SHP77 (cell line): ENCODE measurements at places on chromosomes 3 and 15.

- DNase-seq = no peak
These were observed 575.1 kb downstream of the FOXP1 start for GRCh38 chr3:71008350-71008935.

- DNase-seq = no peak
These were observed 1012.3 kb downstream of the ZPLD1 start for GRCh38 chr3:103446953-103447629.

GRCh38 chr15:88894348-88894818, 961 bp downstream of the HAPLN3 start:
- no peak for DNase-seq

GRCh38 chr3:187753516-187753915, 8.2 kb upstream of the BCL6 start:
- DNase-seq = no peak

GRCh38 chr15:63059573-63060216, 17.1 kb downstream of the TPM1 start:
- DNase-seq = no peak

- DNase-seq = no peak
These were observed 26.3 kb downstream of the LIPC start for GRCh38 chr15:58458076-58458475.

DNA sequence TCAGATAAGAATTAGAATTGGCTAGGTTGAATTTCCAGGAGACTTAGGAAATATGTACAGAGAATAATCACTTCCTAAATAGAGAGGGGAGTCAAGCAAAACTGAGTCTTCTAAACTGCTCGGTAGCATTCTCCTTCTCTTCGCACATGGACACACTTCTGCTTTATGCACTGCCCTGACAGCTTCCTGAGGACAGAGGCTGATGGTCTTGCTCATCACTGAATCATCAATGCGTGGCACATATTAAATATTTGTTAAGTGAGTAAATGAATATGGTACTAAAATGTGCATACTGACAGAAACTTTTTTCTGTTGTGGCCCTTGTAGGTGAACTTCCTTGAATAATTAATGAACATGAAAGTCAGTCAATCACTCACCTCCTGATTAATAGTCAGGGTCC, 315.5 kb downstream of the FHIT start:
- DNase-seq = no peak

DNA sequence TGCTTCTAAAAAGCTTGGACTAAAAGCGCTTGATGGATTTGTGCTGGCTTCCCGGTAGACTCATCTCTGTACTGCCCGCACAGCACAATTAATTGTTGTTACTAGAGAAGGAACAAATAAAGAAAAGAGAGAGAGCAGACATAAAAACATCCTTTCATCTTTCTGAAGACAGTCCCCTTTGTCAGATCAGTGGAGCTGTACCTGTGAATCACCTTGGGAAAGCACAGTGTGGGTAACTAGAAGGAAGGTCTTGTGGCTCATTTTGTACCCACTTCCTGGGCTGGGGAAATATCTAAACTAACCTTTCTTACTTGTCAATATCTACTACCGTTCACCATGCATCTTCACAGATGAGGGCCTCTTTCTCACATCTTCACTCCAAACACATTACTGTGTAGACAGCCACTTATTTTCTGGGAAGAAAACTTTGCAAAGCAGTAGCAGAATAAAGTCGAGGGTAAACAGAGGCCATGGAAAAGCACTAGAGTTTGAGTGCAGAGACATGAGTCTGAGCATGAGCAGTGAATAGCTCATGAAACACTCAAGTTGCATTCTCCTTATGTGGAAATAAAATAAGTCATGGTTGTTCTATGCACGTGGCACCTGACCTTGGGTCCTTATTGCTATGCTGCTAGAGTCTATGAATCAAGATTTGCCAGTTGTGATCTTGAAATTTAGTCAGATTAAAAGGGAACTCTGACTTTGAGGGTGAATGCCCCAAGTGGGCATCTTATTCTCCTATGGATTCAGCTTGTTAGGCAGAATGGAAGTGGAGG, 169.3 kb downstream of the LPP start:
- no peak for DNase-seq
